ENCODE measurements at places on chromosomes 1 and 21.

DNA sequence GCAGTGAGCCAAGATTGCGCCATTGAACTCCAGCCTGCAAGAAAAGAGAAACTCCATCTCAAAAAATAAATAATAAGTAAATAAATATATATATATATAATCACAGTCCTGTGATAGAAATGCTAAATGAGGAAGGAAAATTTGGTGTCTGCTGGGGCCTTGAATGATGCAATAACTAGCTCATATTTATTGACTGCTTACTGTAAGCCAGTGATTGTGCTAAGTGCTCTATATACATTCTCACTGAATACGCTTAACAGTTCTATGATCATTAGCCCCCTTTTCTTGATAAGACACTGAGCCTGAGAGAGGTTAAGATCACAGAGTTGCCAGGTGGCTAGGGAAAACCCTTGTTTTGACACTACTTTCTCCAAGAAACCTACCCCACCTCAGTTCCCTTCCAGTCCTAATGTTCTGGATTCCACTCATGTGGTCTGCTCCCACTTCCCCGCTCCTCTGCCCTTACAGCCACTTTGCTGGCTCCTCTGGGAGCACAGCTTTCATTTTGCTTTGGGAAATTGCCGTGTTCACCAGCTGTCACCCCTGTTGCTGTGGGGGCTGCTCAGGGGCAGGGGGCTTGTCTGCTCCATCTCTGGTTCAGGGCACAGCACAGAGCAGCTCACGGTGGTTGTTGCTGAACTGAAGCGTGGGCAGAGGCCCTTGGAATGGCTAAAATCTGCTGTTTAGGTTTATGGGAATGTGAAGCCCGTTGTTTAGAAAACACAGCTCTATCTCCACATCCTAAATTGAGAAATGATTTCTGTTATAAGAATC is 2.5 kb upstream of the BMP8A start:
- no peak for DNase-seq
- no peaks in the 10 kb centered on the region for H3K4me1 ChIP-seq
- H3K27ac ChIP-seq = peak overlapping the region; percentile 17
- no peak overlapping the region for H3K4me3 ChIP-seq
- H3K36me3 ChIP-seq = no peaks in the 10 kb centered on the region

DNA sequence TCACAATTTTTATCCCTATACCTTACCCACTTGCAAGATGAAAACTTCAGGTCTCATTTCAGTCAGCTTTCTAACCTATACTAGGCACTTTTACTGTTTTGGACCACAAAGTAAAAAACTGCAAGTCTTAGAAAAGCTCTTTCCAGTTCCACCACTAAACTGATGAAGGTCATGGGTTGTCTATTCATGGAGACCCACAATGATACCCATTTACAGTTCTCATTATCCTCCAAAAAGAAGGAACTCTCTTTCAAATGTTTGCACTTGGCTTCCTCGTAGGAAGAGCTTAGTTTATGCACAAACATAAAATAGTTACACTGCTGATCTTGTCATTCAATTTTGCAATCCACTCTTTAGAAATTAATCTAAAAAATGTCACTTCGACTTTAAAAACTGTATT is 9.3 kb downstream of the ZNF281 start:
- no peak overlapping the region for H3K27ac ChIP-seq
- no peak overlapping the region for H3K4me3 ChIP-seq
- H3K4me1 ChIP-seq = no peaks in the 10 kb centered on the region

- H3K4me3 ChIP-seq = no peak overlapping the region
- no peak for DNase-seq
These were observed 45.6 kb upstream of the TMEM61 start for GRCh38 chr1:54934869-54935268.

DNA sequence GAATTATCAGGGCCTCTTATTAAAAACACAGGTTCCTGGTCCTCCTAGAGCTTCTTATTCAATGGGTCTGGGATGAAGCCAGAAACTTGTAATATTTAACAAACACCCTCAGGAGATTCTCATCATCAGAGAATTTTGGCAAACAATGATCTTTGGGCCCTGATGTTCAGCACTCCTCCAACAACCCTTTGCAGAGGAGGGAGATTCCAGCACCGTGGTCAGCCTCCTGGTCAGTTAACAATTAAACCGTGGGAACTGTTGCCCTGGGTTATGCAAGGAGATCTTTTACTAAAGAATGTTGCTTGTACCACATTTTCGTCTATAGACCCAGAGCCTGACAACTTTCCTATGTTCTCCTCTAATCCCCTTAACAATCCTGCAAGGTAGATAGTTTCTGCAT is 294.4 kb downstream of the PLPP3 start:
- no peaks in the 10 kb centered on the region for H3K27me3 ChIP-seq
- no peak overlapping the region for H3K4me3 ChIP-seq
- H3K4me1 ChIP-seq = no peaks in the 10 kb centered on the region
- H3K36me3 ChIP-seq = no peaks in the 10 kb centered on the region

- no peak overlapping the region for H3K27ac ChIP-seq
- H3K36me3 ChIP-seq = no peaks in the 10 kb centered on the region
- no peak overlapping the region for H3K4me3 ChIP-seq
These were observed 17.7 kb downstream of the CD1E start for GRCh38 chr1:158371188-158371953.

- no peaks in the 10 kb centered on the region for H3K27me3 ChIP-seq
- H3K4me1 ChIP-seq = no peaks in the 10 kb centered on the region
- H3K4me3 ChIP-seq = no peak overlapping the region
- no peak overlapping the region for H3K27ac ChIP-seq
These were observed 122.1 kb downstream of the UBR4 start for GRCh38 chr1:19087737-19088594.

DNA sequence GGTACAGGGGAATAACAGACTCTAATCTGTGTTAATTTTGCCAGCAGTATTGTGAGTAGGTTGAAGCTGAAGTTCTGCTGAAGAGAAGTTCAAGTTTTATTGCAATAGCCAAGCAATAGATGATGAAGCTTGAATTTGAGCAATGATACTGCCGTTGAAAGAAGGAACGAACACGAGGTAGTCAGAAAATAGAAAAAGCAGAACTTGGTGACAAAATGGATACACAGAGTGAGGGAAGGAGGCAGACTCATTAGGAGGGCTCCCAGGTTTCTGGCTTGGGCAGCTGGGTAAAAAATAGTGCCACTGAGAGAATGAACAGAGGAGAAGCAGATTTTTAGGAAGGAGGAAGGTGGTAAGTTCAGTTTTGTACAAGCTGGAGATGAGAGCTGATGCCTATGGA is 22.3 kb upstream of the AGO1 start:
- H3K4me1 ChIP-seq = no peaks in the 10 kb centered on the region
- no peak for DNase-seq
- no peak overlapping the region for H3K27ac ChIP-seq
- no peaks in the 10 kb centered on the region for H3K27me3 ChIP-seq
